ENCODE measurements at places on chromosomes 11 and 22.

GRCh38 chr11:19646921-19647320 is 65.7 kb upstream of the NAV2 start:
- ATAC-seq, result peak; percentile 86

DNA sequence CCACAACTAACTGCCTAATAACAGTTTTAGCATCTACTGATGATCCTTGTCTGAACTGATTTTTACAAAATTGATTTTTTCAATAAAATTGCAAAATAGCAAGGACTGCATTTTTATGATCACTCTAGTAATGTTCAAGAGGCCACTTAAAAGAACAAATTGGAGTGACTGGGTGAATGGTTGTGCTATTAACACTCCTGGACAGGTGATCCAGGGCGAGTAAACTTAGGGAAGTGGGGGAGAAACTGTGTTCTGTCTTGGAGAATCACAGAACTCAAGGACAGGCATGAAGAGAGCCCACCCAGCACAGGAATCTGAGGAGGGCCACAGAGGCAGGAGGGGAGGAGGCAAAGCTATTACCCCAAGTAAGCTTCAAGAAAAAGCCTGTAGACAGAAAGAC is 75.8 kb downstream of the SGSM3 start:
- ATAC-seq, result no peak

- no peak for ATAC-seq
Measured at GRCh38 chr11:64568041-64568571, 22.9 kb upstream of the SLC22A12 start.

DNA sequence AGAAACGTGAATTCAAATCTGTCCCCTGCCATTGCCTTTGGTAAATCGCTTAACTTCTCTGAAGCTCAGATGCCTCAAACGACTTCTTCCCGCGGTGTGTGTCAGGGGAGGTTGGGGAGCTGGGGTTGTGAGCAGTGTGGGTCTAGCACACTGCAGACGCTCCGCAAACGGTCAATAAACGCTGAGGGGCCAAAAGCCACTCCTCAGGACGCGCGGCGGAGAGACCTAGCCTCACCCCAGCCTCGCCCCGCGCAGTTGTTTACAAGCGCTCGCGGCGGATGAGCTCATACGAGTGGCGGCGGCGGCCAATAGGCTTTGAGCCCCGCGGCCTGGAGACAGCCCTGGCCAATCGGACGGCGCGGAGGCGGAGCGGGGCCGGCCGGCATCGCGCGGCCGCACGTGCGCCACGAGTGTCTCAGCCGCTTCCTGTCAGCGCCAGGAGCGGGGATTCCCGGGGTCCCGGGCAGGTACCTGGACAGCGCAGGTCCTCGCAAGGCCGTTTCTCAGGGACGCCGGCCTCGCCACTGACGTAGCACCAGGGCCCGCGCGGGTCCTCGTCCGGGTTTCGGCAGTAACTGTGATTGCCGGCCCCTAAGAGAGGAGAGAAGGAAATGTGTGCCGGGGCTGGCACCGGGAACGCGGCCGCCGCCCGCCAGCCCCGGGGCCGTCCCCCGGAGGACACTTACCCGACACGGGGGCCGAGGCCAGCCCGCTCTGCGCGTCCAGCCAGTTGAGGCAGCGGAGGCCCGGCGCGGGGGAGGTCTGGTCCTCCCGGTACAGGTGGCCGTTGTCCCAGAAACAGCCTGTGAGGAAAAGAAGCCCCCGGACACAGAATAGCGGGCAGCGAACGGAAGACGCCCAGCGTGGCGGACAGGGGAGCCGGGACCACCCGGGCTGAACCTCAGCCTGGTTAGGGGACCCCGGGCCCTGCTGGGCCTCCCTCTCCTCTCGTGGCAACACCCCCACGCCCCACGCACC is 1.5 kb downstream of the PIK3IP1 start:
- ATAC-seq, result peak; percentile 91
